Activated naive CD4-positive, alpha-beta T cell treated with anti-CD3 and anti-CD28 coated beads, Interleukin-2, amount 50 U/mL, for 72 hours (primary cell): ENCODE measurements at places on chromosomes 16 and 17.

GRCh38 chr16:75377729-75378386, 55.4 kb downstream of the CFDP1 start:
- no peak for DNase-seq

- DNase-seq: no peak
These were observed 89.0 kb upstream of the CDH5 start for GRCh38 chr16:66277311-66278070.

DNA sequence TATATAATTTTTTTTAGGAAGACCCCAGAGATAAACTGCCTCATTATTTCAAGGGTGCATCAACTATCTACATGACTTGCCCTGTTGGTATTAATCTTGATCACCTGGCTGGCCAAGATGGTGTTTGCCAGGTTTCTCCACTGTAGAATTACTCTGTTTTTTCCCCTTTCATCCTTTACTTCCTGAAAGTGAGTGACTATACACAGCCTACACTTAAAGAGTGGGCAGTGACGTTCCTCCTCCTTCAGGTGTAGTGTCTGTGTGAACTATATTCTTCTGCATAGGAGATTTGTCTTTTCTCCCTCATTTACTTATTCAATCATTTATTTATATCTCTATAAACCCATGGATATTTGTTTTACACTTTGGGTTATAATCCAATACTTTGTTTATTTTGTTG, 246.7 kb downstream of the IRF8 start:
- no peak for DNase-seq

- no peak for DNase-seq
These were observed 14.2 kb downstream of the SLC47A2 start for GRCh38 chr17:19702217-19702641.

GRCh38 chr17:59002126-59002525, 104.6 kb downstream of the TRIM37 start:
- DNase-seq: no peak

DNA sequence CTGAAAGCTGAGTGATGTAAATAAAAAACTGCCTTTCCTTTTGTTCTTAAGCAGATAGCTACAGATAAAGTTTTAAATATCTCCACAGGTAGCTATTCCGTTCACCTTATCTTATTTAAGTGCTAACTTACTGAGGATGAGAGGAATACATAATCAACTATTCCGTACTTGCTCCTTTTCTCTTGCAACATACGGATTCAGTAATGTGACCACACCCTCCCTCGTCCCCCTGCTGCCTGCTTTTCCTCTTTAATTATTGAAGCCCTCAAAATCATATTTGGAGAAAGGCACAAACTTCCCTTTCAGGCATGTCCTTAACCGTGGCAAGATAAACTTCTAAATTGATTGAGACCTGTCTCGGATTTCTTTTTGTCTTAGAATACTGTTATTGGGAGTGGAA, 101.4 kb downstream of the MAP2K4 start:
- no peak for DNase-seq

GRCh38 chr16:27406511-27407128, 4.6 kb downstream of the IL21R start:
- no peak for DNase-seq

- DNase-seq: no peak
These were observed 55.4 kb upstream of the ENPP7 start for GRCh38 chr17:79675413-79675725.

- no peak for DNase-seq
These were observed 15.3 kb downstream of the ZZEF1 start for GRCh38 chr17:4127555-4127954.

DNA sequence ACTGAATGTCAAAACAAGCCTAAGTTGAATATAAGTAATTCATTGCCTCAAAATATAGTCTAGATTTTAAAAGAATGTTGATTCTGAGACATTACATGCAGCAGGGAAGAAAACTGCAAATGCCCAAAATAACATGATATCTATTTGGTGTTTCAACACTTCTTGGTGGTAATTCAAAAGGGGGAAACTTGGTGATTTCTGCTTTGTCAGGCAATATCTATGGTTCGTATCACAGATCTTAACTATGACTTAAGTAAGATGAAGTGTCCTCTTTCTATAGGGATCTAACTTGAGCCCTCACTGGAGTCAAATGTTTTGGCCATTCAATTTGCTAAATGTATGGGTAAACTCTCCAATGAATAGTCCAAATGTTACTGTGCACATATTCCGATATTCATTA, 44.6 kb downstream of the GNA13 start:
- no peak for DNase-seq

GRCh38 chr16:9850817-9851216, 331.4 kb downstream of the GRIN2A start:
- DNase-seq: no peak

DNA sequence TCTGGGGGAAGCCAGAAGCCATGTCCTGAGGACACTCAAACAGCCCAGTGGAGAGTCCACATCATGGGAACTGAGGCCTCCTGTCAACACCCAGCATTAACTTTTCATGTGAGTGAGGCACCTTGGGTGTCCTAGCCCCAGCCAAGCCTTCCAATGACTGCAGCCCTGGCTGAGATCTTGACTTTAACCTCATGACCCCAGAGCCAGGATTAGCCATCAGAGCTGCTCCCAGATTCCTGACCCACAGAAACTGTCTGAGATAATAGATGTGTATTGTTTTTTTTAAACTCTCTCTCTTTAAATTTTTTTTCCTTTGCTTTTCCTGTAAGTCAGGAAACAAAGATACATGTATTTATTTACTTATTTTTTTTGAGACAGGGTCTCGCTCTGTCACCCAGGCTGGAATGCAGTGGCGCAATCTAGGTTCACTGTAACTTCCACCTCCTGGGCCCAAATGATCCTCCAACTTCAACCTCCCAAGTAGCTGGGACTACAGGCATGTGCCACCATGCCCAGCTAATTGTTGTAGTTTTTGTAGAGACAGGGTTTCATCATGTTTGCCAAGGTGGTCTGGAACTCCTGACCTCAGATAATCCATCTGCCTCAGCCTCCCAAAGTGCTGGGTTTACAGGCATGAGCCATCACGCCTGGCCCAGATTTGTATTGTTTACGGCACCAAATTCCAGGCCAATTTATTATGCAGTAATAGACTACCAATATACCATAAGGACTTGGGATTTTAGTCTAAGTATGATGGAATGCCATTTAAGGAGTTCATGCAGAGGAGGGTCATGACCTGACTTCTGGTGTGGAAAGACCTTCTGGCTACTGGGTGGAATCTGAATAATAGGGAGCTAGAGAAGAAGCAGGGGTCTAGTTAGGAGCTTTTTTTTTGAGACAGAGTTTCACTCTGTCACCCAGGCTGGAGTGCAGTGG, 14.0 kb upstream of the TMEM94 start:
- no peak for DNase-seq

DNA sequence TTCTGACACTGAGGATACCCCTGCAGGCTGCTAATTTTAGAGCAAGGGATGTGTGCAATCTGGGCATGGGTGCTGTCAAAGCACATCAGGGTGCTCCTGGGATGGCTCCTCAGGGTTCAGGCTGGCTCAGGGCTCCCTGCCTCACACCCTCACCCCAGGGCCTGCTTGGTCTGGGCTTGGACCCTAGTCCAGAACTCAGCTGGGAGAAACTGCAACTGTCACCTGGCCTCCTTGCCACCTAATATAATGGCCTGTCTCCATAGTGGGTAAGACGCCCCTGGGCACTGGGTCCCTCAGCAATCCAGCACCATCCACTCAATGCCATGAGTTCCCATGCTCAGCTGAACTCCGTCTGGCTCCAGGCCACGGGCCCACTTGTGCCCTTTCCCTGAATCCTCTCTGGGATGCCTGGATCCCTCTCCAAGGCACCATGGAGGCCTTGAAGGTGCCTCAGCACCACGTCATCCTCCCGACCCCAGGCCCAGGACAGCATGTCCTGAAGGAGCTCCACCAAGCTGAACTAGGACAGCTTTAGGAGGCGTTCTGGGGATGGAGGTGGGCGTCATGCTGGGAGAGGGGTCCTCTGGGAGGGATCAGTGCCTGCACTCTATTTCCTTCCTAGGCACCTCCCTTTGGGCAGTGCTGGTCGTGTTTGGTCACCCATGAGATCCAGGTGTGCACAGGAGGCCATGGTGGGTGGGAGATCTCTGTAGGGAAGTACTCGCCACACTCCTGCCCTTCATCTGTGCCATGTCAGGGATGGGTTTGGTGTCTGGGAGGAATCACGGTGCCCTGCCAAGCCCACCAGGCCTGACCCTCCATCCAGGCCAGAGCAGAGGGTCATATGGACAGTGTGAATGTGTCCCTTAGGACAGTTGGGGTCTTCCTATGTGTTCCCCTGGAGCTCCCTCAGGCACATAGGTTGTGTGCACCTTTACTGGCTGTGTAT, 1688.4 kb downstream of the TP53TG3F start:
- no peak for DNase-seq

DNA sequence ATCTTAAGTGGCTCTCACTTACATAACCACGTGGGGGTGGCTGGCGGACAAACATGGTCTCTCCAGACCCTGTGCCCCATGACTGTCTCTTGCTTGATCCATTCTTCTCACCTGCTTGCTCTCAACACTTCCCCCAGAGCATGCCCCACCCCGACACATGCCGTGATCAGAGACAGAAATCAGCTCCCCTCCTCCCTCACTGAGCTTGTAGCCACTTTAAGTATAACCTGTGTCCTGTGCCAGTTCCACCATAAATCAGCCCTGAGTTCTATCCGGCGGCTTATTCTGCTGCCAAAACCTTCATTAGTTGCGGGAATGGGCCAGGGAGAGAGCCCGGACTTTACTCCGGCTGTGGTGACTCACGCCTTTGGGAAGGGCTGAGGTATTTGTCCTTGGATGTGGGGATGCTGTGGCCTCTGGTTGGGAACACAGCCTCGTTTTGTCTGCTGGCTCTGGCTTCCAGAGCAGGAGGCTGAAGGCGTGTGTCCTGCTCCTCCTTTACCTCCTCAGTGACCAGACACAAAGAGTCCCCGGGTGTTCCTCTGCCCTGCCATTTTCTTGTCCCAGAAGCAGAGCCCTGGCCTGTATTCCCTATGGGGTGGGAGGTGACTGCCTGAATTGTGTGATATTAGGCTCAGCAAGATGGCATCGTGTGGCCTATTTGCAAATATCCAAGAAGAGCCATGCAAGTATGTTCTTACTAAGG, 21.1 kb downstream of the ANKRD40 start:
- no peak for DNase-seq

GRCh38 chr17:17183744-17184143, 22.4 kb downstream of the PLD6 start:
- no peak for DNase-seq

DNA sequence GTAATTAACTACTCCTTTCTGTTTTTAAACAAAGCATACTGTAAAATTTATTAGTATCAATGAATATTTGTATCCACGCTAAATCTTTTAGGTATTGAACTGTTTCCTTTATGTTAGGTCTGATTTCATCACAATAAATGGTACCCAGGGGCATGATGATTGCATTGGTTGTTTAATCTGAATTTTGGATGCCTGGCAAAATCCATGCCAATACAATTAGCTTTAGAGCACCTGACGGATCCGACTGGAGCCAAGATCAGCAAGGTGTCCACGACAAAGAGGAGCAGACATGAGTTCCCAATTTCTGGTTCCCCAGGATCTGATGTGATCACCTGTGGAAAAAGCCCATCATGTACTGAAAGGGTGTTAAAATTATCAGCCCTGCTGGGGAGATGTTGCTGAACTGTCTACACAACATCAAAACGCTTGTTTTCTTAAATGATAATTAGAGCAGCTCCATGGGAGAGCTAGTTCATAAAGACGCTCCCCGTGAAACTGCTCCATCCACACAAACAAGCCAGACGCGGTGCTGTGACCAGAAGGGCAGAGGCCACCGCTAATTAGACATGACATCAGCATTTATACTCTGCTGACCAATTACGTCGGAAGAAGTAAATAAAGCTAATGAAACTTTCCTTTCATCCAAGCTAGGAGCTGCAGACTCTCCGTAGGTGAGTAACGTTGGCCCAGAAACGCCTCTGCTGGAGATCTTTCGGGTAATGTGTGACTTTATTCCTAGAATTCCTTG, 151.7 kb downstream of the CPPED1 start:
- no peak for DNase-seq

GRCh38 chr16:51542981-51543815, 392.1 kb upstream of the SALL1 start:
- DNase-seq: no peak

- no peak for DNase-seq
These were observed 137.1 kb downstream of the GAS7 start for GRCh38 chr17:10061111-10061845.

GRCh38 chr17:76642994-76643393, 563 bp downstream of the ST6GALNAC1 start:
- no peak for DNase-seq

DNA sequence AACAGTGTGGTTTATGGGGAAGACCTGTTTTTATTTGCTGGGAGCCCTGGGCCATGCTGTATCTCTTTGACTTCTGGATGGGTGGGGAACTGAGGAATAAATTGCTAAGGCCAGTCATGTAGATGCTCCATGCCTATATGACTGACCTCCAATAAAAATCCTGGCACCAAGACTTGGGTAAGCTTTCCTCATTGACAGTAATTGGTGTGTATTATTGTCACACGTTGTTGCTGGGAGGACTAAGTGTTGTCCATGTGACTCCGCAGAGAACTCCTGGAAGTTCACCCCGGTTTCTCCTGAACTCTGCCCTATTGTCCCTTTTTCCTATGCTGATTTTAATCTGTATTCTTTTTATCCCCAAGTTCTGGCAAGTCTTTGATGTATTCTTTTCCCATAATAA, 33.4 kb upstream of the USP22 start:
- DNase-seq: no peak

DNA sequence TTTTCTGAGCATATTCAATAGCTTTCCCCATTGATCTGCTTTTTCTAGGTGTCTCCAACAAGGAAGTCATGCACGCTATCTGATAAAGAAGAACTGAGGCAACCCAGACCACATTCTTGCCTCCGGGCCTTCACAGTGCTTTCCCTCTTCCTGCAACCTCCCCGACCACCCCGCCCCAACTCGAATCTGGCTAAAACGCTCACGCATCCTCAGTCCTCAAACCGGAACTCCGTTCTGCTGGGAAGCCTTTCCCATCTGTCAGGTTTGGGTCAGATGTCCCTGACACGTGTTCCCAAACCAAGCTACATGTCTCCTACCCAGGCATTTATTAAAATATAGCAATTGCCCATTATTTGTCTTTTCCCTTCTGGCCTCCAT, 112.7 kb downstream of the VPS53 start:
- DNase-seq: no peak

DNA sequence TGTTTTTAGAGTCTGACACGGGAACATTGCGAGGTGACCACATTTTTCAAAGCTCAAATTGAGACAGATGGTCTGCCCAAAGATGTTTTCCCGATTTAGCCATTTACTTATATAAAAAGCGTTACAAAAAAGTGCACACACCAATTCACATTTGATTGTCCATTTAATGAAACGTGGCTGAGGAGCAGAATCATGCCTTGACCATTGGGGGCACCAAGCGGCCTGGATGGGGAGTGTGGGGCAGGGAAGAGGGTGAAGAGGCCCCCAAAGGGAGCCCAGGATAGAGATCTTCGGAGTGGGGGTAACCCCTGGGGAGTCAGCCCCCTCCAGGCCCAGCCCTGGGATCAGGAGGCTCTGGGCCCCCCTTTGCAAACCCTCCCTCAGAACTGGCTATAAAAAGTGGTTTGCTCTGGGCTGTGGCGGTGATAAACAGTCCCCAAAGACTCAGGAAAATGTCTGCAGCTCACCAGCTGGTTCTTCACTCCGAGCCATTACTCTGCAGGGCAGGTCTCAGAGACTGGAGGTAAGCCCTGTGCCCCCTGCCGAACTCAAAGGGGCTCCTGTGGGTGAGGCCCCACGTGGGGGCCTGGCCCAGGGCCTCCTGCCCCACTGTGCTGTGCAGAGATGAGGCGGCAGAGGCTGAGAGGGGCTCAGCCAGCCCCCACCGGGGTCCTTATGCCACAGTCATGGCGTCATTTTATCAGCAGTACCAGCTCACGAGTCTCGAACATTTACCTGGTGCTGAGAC, 105.9 kb upstream of the SEC14L1 start:
- DNase-seq: no peak
